ENCODE measurements at places on chromosomes 16 and 17.

GRCh38 chr17:33529816-33530215 lies 236.7 kb upstream of the ASIC2 start:
- no peak for DNase-seq

DNA sequence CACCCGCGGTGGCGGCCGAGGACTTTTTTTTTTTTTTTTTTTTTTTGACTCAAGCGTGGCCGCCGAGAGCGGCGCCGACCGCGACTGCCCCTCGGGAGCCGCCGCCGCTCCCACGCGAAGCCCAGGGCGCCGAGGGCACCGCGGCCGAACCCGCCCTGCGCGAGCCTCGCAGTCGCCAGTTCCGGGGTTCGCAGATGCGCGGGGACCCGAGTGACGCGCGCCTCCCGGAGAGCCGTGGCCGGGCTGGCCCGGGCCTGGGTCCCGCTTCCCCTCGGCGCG lies 1.1 kb downstream of the METRNL start:
- no peak for DNase-seq

- no peak for DNase-seq
Observed at GRCh38 chr17:2500446-2500845, 11.2 kb downstream of the METTL16 start.

GRCh38 chr16:59242556-59242955 lies 508.4 kb upstream of the GOT2 start:
- no peak for DNase-seq
